ENCODE measurements at places on chromosomes 1 and 21.
A peak's percentile ranks its signal among the peaks of the same experiment; 100 is the strongest.

- DNase-seq, result no peak
Measured at GRCh38 chr1:206961668-206962067, 8.6 kb downstream of the FCAMR start.

DNA sequence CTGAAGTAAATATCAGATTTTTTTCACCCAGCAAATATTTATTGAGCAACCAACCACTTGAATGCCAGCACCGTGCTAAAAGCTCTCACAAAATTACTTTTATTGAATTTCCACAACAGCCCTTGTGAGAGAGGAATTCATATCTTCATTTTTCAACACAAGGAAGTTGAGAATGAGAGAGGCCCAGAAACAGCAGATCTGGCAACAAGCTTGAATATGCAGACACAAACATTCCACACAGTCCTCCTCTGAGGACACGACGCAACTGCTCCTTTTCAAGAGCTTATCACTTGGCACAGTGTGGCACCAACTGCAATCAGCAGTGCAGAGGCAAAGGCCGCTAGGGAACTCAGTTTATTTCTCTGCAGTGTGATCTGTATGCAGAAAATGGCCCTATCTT is 32.2 kb upstream of the IFNAR2 start:
- DNase-seq, result no peak

- no peak for DNase-seq
Measured at GRCh38 chr1:164647211-164647610, 88.2 kb downstream of the PBX1 start.

DNA sequence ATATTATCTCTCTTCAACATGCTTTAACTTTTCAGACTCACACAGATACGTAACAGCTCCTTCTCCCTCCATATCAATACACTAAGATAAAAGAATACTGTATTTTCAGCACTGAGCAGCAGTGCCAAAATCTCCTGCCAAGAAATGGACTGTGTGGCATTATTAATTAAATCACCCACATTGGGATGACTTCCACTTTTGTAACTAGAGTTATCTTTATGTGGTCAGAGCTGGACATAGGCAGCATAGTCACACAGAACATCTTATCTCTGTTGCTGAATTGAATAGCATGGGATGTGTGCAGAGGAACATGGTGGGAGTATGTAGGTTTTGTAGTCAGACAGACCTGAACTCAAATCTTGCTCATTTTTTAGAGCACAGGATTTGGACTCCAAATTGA is 41.4 kb upstream of the CACYBP start:
- DNase-seq, result no peak

DNA sequence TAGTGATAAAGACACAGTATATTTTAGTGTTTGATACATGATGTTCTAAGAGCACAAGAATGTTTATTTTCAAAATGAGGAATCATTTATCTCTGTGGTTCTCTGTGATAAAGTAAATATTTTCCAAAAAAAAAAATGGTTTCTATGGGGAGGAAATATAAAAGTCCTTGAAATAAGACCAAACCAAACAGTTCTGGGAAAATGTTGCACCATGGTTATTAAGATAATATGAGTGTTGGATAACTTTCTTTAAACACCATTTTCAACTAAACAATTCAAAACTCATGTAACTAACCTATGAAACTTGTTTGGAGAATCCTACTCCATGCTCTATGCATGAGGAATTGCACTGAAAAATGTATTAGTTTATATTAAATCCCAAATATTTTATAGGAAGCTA is 184.6 kb downstream of the KCNT2 start:
- no peak for DNase-seq

DNA sequence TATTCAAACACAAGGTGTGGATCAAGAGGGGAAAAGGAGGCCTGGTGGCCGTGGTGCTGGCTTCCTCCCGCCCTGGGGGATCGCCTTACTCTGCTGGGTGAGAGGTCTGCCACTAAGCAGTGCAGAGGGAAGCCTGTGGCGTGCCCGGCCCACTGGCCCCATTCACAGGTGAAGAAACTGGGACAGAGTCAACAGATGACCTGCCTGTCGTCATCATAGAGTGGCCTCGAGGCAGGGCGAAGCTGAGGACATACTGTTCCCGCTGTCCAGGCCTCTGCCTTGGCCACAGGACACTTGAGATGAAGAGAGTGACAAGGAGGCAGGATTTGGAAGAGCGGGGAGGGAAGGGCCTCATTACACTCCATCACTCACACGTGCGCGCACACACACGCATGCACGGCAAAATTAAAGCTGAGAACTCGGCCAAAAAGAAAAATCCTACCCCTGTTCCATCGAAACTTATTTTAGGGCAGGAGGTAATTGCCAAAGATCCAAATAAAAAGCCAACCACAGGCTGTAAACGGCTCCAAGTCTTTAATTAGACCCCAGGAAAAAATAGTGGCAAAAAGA is 50.5 kb downstream of the CASZ1 start:
- DNase-seq, result no peak

DNA sequence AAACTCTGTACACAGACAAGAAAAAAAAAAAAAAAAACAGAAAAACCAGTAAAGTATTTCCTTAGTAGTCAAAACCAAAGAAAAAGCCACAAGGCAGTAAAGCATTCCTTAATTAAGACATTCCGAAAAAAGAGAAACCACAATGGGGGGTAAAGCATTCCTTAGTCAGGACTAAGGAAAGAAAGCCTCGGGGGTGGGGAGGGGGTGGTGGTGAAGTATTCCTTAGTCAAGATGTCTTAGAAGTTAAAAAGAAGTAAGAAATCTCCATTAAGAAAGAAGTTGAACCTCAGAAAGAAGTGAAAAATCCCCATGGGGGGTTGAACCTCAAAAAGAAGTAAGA is 28.2 kb upstream of the FMO1 start:
- DNase-seq, result no peak

GRCh38 chr1:48761411-48761810 is 15.3 kb downstream of the BEND5 start:
- no peak for DNase-seq

DNA sequence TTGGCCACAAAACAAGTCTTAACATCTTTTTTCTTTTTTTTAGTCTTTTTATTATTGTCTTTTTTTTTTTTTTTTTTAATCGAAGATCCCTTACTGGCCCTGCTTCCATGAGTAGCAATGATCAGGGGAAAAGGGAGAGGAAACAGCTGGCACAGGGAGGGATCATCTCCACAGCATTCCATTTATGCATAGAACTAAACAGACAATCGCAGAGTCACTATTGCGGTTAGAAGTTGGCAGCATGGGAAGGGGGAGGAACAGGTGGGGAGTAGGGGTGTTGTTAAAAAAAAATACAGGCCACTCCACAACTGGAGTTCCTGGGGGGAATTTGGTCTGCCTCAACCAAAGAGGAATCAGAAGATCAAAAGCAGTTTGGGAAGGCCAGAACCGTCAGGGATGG is 55.4 kb downstream of the C1orf185 start:
- no peak for DNase-seq

DNA sequence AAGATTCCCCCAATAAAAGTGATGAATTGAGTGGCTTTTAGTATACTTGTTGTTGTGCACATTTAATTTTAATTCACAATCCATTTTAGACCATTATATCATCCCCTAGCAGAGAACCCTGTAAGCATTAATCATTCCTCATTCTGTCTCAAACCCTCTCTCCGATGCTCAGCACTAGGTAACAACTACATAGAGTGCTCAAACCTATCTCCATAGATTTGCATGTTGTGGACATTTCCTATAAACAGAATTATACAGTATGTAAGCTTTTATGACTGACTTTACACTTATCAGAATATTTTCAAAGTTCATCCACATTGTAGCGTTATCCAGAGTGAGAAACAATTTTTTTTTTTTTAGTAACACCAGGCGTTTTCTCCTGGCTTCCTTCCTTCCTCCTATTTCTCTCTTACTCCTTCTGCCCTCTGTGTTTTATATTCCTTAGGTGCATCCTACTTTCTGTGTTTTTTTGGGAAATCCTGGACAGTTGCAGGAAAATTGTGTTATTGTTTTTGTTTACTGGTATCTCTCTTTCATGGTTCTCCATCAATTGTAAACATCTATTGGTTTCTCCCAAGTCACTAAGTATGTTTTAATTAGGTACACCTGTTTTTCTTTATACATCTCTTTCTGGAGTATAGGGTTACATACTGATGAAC is 1528.0 kb upstream of the TPTE start:
- no peak for DNase-seq

- DNase-seq, result no peak
Measured at GRCh38 chr1:206952171-206952570, 5.9 kb upstream of the PIGR start.

GRCh38 chr1:19774180-19774785 is 25.4 kb downstream of the TMCO4 start:
- DNase-seq, result no peak

DNA sequence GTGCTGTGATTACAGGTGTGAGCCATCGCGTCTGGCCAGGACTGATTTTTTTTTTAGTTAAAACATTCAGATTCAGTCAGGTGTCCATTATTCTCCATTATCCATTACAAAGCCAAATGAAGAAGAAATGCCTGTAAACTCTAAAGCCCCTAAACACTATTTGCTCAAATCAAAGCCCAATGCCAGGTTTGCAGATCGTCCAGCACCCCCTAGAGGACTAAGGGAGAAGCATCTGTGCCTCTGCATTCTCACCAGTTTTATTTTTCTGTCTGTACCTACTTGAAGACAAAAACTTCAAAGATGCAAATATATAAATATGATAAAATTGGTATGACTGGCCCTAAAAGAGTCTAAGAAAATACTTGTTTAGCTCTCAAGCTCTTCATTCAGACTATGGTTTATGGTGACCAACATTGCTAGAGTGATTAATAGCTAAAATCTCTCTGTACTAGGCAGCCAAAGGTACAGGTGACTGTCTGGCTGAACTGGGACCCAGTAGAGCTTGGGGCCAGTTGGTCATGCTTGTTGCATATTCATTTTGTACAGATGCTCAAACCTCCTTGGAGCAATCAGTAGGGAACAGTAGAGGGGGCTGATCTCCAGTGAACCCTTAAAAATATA is 138.4 kb downstream of the SYT2 start:
- peak; percentile 14 for DNase-seq

DNA sequence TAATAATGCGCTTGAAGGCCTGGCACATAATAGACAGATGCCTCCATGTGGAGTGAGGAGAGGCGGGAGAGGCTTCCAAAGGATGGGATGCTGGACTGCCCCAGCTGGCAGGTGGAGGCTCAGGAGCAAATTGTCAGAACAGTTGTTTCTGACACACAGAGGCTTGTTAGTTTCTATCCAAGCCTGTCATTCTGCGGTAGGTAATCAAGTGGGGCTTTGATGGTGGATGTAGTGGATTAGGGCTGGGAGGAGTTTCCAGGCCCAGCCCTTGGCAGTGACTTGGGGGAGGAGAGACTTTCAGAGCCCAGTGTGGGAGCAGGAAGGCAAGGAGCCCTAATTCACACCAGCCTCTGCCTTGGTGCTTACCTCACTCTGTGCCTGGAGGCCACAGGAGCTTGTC is 44.1 kb downstream of the FOXD2 start:
- DNase-seq, result no peak

- no peak for DNase-seq
Measured at GRCh38 chr1:9324246-9325096, 31.8 kb downstream of the SPSB1 start.

DNA sequence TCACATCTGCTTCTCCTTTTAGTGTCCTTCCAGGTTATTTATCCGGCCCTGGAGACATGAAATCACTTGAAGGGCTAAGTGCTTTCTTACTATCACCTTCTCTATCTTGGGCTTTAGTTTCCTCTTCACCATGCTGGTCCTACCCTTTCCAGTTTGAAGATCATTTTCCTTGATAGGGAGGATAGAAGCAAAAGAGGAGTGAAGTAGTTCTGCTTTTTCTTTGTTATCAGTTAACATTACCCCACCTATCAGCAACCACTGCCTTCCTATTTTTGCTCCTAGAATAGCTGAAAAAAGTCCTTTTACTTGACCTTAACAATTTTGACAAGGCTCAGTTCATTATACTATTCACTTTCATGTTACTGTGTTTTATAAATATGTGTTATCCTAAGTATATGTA is 19.4 kb downstream of the RGL1 start:
- DNase-seq, result no peak

- peak; percentile 8 for DNase-seq
Measured at GRCh38 chr1:84721152-84721551, 30.9 kb upstream of the SSX2IP start.

GRCh38 chr21:44737706-44738354 is 26.5 kb upstream of the TSPEAR start:
- no peak for DNase-seq

GRCh38 chr21:46661211-46661625 is 25.7 kb downstream of the PRMT2 start:
- no peak for DNase-seq

DNA sequence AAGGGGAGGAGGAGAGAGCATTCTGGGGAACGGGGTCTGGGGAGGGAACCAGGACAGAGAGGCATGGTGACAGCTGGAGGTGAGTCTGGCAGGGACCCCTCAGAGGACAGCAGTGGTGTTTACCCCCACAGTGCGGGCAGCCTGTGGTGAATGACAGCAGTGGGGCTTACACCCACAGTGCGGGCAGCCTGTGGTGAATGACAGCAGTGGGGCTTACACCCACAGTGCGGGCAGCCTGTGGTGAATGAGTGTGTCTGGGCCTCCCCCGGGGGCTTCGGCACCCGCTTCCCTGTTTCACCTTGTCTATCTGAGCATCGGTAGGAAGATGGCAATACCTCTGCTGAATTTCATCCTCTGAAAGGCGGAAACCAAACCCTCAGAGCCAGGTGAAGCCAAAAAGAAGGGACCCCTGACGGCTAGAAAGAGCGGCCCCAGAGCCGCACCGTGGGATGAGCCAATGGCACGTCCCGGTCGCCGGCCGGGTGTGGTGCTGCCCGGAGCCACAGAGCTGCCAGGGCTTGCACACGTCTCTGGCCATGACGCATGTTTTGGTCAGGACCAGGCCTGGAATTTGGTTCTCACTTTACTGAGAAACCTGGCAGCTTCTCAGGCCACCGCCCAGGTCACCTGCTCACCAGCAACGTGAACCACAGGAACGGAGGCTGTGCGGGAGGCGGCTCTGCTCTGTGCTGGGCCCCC is 54.1 kb downstream of the SIK1 start:
- no peak for DNase-seq

DNA sequence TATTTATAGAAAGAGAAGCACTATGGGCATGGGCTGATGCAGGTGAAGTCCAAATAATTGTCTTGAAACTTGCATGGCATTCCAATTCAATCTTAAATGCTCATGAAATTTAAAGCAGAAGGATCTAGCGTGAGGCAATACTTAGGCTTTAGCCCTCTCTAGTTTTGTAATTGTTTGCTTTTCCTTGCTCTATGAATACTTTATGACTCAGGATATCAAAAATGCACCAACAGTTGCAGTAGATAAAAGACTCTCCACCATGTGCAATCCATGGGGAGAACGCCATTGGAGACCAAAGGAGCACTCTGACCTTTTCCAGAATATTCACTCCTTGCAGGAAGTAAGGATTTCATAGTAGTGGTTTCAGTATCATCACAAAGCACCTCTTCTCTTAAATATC is 436.4 kb downstream of the LRRIQ3 start:
- no peak for DNase-seq

All from RKO (cell line).